Epithelial cell of alveolus of lung (primary cell): ENCODE measurements at places on chromosomes 3 and 15. TPM values are rescaled to one million over a fixed set of nuclear protein-coding genes. Genes with fewer than 3 reads are reported as not detected.

Gene CHRD
- total RNA-seq: 0.52 and 18.3 TPM in 2 replicates

Gene GRK7
- total RNA-seq: under 0.01 TPM in 1 of 2 replicates, not detected in the other

Gene GOLGA8S
- not detected in 2 replicates for total RNA-seq

Gene ZIC1
- 0.08 TPM in 1 of 2 replicates, not detected in the other for total RNA-seq

Gene CLK3
- total RNA-seq: 51.1 and 110 TPM in 2 replicates

Gene SLC6A11
- total RNA-seq: not detected in 2 replicates

Gene GNAT1
- not detected in 2 replicates for total RNA-seq

Gene ATP13A4
- 0.72 TPM in 1 of 2 replicates, not detected in the other for total RNA-seq

Gene LRRC34
- total RNA-seq: 1.9 and 2.9 TPM in 2 replicates

Gene ADAMTSL3
- total RNA-seq: 1.3 and 4.2 TPM in 2 replicates

Gene CASR
- total RNA-seq: not detected in 2 replicates

Gene GOLGA6L7
- total RNA-seq: not detected in 2 replicates

Gene IQCF2
- total RNA-seq: not detected in 2 replicates

Gene TEX9
- total RNA-seq: 2.0 and 3.4 TPM in 2 replicates

Gene PSTPIP1
- 1.4 and 1.8 TPM in 2 replicates for total RNA-seq

Gene PSMA4
- 145 and 244 TPM in 2 replicates for total RNA-seq

Gene AVEN
- 6.8 and 19.9 TPM in 2 replicates for total RNA-seq

Gene SSUH2
- total RNA-seq: not detected in 2 replicates

Gene DNAJA4
- total RNA-seq: 0.88 and 2.2 TPM in 2 replicates

Gene CYP1A2
- total RNA-seq: not detected in 2 replicates

Gene GABRR3
- not detected in 2 replicates for total RNA-seq

Gene HYAL3
- 7.4 and 13.4 TPM in 2 replicates for total RNA-seq

Gene CACNA1D
- 0.26 and 4.5 TPM in 2 replicates for total RNA-seq

Gene CCK
- 3.2 and 5.9 TPM in 2 replicates for total RNA-seq

Gene DUOXA2
- under 0.01 TPM in 1 of 2 replicates, not detected in the other for total RNA-seq

Gene NLGN1
- total RNA-seq: 1.4 and 2.5 TPM in 2 replicates

Gene SV2B
- total RNA-seq: 0.13 TPM in 1 of 2 replicates, not detected in the other

Gene CLDN18
- not detected in 2 replicates for total RNA-seq

Gene ZNF860
- 0.52 and 1.5 TPM in 2 replicates for total RNA-seq

Gene XXYLT1
- total RNA-seq: 30.2 and 37.1 TPM in 2 replicates

Gene GALNT15
- total RNA-seq: 1.2 and 16.8 TPM in 2 replicates

Gene TGM5
- not detected in 2 replicates for total RNA-seq

Gene AGTR1
- total RNA-seq: 3.0 and 3.6 TPM in 2 replicates

Gene CCRL2
- total RNA-seq: 0.39 TPM in 1 of 2 replicates, not detected in the other

Gene NAALADL2
- 2.4 and 4.4 TPM in 2 replicates for total RNA-seq

Gene BFSP2
- total RNA-seq: not detected in 2 replicates

Gene CSTA
- total RNA-seq: 0.88 and 2.1 TPM in 2 replicates

Gene SMCO1
- not detected in 2 replicates for total RNA-seq

Gene GPR27
- not detected in 2 replicates for total RNA-seq

Gene GAP43
- total RNA-seq: 0.78 TPM in 1 of 2 replicates, not detected in the other

Gene ISLR
- 64.9 and 90.8 TPM in 2 replicates for total RNA-seq

Gene RAB6B
- total RNA-seq: 0.40 and 0.65 TPM in 2 replicates

Gene CA12
- total RNA-seq: 10.3 and 10.5 TPM in 2 replicates

Gene ALDH1A2
- total RNA-seq: 2.7 and 12.5 TPM in 2 replicates

Gene IQCF5
- total RNA-seq: not detected in 2 replicates

Gene CDHR4
- 0.16 TPM in 1 of 2 replicates, not detected in the other for total RNA-seq

Gene STAB1
- total RNA-seq: 0.39 and 0.80 TPM in 2 replicates

Gene GREM1
- total RNA-seq: 96.8 and 140 TPM in 2 replicates
